ENCODE measurements at places on chromosomes 16 and 17. TPM values are rescaled to one million over a fixed set of nuclear protein-coding genes. Genes with fewer than 3 reads are reported as not detected.

CDC6 gene
- total RNA-seq: 16.1 TPM

DNA sequence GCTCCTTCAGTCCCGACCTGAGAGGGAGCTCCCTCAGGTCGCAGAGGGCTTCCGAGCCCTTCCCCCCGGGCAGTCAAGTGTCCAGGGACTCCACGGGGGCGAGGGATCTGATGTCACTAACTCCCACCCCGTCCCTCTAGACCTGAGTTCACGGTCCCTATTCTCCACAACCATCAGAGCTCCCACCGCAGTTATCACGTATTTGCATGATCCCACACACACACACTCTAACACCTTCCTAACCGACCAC, 3.7 kb upstream of the PER1 start:
- DNase-seq: peak; percentile 45

- peak; percentile 72 for DNase-seq
Observed at GRCh38 chr17:10737168-10737622, 7.4 kb upstream of the TMEM220 start.

ZDHHC7 gene
- 65.0 TPM for total RNA-seq

- DNase-seq: no peak
Observed at GRCh38 chr17:11553135-11553534, 45.1 kb upstream of the DNAH9 start.

GRCh38 chr16:73020409-73020884, 27.5 kb downstream of the ZFHX3 start:
- peak; percentile 91 for DNase-seq

- peak; percentile 89 for DNase-seq
Observed at GRCh38 chr17:75878174-75878998, at the start of gene TRIM47. TRIM47 (minus strand) TSS chr17:75878581; CDS start chr17:75878548, 33 bp downstream.

CIBAR2 gene
- not detected for total RNA-seq

HP gene
- not detected for total RNA-seq

DNA sequence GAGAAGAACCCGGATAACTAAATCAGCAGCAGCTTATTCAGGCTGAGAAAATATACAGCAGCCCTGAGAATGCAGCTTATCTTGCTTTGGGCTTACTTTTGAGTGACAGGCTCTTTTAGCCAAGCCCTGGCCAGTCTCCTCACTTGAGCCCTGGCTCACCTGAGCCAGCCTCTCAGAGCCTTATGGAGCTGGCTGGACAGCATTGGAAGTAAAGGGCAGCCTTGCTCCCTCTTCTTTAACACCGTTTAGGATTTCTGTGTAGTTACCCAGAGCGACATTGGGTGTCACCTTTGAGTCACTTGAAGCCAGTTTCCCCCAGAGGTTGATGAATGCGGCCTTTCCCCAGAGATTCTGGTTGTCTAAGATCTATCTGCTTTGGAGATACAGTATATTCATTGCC, 7.7 kb upstream of the NPIPB2 start:
- peak; percentile 77 for DNase-seq

DNA sequence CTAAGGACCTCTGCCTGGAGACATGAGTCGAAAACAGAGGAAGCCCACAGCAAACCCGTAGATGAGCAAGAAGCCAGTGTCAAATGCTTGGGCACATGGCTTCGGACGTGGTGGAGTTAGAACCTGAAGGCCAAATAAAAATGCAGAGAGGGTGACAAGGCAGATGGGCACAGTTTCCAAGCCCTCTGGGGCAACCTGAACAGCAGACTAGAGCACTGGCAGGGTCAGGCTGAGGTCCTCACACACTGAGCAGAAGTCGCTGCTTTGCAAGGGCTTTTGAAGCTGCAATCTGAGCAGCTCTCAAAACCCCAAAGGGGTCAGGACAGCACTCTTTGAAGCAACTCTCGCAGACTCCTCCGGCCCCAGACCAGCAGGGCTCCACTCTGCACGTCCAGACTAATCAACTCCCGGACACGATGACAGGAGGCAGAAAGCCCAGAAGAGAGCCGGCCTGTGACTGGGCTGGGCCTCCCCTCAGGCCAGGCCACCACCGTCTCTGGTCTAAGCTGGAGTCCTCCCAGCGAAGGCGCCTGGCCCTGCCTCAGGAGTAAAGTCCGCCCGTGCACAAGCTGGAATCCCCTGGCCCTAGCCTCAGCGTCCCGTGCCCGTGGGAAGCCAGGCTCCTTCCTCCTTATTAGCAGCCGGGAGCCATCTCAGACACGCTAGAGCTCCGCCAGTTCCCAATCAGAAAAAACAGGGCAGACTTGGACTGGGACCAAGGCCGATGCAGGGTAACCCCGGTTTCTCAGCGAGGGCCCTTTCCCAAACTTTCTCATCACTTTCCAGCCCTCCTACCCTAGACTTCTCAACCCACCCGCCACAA, 924 bp downstream of the SMARCD2 start:
- DNase-seq: peak; percentile 71

GRCh38 chr17:76561799-76562268, 22.0 kb downstream of the PRCD start:
- DNase-seq: peak; percentile 50

ICAM2 gene
- not detected for total RNA-seq

CRYBA1 gene
- not detected for total RNA-seq

DNA sequence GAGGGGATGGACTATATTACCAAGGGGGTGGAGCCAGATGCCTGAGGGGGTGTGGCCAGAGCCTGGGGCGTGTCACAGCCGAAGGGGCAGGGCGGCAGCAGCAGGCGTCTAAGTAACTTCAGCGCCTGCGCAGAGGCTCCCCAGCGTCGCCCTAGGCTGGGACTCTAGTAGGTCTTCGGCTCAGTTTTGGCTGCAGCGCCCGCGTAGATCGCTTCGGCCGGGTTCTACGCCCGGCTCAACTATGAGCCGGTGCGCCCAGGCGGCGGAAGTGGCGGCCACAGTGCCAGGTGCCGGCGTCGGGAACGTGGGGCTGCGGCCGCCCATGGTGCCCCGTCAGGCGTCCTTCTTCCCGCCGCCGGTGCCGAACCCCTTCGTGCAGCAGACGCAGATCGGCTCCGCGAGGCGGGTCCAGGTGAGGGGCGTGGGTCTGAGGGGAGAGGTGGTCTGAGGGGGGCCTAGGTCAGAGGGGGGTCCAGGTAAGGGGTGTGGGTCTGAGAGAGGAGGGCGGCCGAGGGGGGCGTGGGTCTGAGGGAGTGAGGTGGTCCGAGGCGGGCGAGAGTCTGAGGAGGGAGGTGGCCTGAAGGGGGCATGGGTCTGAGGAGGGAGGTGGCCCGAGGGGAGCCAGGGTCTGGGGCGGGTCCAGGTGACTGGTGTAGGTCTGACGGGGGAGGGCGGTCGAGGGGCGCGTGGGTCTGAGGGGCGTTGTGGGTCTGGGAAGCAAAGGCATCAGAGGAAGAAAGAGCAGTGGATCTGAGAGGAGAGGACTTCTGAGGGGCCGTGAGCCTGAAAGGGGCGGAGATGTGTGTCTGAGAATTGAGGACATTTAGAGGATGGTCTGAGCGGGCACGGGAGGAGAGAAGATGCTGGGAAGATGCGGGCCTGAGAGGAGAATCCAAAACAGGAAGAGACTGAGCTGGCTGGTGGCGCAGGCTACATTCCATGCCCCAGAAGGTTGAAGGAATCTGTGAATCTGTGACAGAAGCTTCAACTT, at the start of gene LPCAT2:
Gene LPCAT2 (plus strand): TSS at position 132 of the 991 bp plus-strand sequence. CDS start 110 bp downstream, at position 242.
- DNase-seq: peak; percentile 91

CYGB gene
- 7.4 TPM for total RNA-seq

DHX40 gene
- total RNA-seq: 62.6 TPM

DNA sequence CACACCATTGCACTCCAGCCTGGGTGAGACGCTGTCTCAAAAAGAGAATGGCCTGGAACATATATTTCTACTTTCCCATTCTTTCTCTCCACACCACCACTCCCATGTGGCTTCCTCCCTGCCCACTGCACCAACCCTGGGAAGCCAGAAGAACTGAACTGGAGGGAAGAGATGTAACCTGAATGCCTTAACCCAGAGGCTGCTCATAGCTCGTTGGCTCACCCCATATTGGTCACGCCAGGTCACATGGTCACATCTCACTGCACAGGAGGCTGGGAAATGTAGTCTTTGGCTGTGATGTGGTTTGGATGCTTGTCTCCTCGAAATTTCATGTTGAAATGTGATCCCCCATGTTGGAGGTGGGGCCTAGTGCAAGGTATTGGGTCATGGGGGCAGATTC, 5.9 kb upstream of the DNAH17 start:
- DNase-seq: peak; percentile 27

ABCA10 gene
- total RNA-seq: 0.04 TPM

- DNase-seq: no peak
Observed at GRCh38 chr16:78889346-78889745, 711.2 kb downstream of the MAF start.

ACSM3 gene
- 4.5 TPM for total RNA-seq

DNA sequence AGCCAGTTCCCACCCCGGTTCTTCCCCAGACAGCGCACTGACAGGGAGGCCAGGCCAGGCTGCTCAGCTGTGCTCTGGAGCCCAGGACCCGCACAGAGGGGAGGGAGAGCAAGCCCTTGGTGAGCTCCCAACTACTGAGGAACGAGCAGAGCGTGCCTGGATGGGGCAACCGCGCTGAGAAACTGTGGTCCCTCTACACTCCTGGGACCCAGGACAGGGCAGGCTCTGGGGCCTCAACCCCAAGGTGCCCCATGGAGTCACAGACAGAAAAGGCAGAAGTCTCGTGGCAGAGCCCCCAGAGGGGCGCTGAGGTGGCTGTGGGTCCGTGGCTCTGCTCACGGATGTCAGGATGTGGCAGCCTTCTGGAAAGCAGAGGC, 16.3 kb downstream of the SLX4 start:
- DNase-seq: no peak

DNA sequence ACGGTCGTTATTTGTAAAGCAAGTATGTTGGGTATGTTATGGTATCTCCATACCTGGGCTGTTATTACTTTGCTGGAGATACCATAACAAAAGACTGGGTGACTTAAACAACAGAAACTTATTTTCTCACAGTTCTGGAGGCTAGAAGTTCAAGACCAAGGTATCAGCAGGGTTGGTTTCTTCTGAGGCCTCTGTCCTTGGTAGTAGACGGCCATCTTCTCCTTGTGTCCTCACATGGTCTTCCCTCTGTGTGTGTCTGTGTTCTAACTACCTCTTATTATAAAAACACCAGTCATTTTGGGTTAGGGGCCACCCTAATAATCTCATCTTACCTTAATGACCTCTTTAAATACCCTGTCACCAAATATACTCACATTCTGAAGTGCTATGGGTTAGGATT, 33.2 kb upstream of the MRTFB start:
- no peak for DNase-seq

DNA sequence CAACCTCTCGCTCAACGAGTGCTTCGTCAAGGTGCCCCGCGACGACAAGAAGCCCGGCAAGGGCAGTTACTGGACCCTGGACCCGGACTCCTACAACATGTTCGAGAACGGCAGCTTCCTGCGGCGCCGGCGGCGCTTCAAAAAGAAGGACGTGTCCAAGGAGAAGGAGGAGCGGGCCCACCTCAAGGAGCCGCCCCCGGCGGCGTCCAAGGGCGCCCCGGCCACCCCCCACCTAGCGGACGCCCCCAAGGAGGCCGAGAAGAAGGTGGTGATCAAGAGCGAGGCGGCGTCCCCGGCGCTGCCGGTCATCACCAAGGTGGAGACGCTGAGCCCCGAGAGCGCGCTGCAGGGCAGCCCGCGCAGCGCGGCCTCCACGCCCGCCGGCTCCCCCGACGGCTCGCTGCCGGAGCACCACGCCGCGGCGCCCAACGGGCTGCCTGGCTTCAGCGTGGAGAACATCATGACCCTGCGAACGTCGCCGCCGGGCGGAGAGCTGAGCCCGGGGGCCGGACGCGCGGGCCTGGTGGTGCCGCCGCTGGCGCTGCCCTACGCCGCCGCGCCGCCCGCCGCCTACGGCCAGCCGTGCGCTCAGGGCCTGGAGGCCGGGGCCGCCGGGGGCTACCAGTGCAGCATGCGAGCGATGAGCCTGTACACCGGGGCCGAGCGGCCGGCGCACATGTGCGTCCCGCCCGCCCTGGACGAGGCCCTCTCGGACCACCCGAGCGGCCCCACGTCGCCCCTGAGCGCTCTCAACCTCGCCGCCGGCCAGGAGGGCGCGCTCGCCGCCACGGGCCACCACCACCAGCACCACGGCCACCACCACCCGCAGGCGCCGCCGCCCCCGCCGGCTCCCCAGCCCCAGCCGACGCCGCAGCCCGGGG, 1.3 kb downstream of the FOXC2 start:
- DNase-seq: peak; percentile 62

- DNase-seq: no peak
Observed at GRCh38 chr16:69938981-69939820, 11.9 kb upstream of the CLEC18A start.

DNA sequence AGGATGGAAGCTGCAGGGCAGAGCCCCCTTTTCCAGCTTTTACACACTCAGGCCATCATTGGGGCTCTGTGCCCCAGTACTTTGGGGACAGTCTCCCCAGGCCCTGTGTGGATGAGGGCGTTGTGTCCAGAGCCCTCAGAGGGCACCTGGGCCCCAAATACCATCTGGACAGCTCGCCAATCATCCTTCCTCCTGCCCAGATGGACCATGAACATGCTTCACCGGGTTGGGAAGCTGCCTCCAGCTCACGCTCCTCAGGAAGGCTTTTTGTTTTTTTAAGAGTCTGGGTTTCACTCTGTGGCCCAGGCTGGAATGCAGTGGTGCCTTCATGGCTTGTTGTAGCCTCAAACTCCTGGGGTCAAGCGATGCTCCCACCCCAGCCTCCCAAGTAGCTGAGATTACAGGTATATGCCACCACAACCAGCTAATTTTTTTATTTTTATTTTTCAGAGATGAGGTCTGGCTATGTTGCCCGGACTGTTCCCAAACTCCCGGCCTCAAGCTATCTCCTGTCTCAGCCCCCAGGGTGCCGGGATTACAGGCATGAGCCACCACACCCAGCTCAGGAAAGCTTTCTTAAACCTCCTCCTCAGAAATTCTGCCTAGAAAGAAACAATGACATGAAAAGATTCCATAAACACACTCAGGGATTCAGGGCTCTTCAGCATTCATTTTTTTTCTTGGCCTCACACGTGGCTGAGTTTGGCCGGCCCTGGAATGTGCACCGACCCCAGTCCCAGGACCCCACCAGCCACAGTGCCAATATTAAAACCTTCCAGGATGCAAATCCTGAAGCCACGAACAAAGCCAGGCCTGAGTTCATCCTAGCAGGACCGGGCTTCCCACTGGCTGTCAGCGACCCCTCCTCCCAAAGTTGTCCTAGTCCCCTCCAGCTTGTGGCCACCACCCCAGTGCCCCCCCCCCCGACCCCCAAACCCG, 27.4 kb upstream of the ZNF423 start:
- no peak for DNase-seq

DNA sequence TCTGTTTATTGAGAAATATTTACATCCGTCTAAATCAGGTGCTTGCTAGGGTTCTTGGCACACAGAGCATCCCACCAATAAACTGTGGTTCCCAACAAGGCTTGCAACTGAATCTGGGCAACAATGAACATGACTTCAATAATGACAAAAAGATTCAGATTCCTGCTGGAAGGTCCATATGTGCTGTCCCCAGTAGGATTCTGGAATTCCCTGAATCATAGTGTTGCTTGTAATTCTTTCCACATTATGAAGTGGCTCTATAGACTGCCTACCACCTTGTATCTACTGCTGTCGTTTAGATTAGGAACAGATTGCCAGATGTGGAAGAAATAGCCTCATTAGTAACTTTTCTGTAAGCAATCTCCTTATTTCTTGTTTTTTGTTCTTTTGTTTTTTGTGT, 265.9 kb downstream of the WWOX start:
- DNase-seq: no peak

- DNase-seq: no peak
Observed at GRCh38 chr16:83970430-83970815, 2.4 kb downstream of the NECAB2 start.
